ENCODE measurements at places on chromosomes 6 and 20.

GRCh38 chr6:72653026-72653425 is 31.2 kb downstream of the KCNQ5 start:
- DNase-seq, result no peak

DNA sequence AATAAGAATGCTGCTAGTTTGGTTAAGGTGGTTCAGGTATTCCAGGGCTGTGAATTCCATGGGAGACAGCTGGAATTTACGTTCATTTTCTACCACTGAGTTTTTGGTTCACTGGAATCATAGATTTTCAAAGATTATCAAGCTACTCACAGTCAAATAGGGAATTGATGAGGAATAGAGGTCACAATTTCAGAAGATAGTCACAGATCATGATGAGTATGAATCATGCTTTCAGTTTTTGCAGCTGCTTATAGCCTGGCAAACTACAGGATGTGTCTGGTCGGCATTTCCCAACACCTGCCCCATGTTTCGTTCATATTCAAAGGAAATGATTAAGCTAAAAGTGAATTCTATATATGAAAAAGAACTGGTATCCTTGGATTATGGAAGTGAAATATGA is 58.7 kb downstream of the BCKDHB start:
- DNase-seq, result peak; percentile 84

DNA sequence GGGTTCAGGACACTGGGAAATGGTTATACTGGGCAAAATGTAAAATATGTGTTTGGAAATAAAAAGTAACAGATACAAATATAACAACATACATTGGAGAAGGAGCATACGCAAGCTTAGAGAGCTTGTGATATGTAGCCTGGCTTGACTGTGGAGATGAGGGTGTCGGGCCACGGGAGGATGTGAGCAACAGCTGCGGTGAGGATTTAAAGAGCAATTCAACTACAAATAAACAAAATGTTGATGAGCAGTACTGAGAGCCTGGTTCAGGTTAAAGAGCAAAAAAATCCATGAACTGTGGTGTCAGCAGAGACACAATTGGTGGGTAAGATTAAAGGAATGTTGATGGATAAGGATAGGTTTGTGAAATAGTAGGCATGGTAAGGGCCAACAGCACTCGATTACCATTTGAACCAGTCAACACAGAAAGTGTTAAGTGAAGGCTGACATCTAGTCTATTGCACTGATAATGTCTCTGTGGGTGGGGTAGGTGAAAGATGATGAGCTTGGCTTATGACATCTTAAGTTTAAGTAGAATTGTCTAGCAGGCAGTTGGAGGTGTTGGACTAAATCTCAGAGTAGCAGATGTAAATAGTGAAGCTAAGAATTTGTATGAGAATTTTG is 723.2 kb downstream of the EPM2A start:
- no peak for DNase-seq

DNA sequence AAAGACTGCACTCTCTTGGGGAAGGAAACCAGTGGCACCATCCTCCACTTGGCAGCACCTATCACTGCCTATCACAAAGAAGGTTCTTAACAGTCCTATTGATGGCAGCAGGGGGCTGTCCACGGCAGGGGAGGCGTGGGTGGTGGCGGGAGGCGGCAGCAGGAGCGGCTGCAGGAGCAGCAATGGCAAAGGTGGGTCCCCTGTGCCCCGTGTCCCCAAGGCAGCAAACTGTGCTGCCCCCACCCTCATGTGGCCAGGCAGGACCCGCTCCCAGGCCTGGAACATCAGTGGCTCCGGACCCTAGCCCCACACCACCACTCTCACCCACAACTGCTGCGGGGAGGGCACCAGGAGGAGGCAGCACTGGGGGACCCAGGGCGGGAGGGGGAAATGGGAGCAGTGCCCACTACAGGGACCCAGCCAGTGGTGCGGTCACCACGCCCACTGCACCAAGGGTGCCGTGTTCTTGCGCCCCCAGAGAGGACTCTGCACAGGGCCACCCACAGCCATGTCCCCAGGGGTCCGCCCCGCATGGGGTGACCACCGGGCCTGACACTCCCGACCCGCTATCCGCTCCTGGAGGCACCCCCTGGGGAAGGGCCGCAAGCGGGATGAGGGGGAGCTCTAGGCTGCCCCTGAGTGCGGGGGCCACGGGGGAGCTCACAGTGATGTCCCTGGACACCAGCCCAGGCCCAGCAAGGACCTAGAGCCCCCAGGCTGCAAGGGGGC is 54.6 kb downstream of the GMDS start:
- no peak for DNase-seq

All from cardiac fibroblast (primary cell).